ENCODE measurements at places on chromosomes 4 and X. TPM values are rescaled to one million over a fixed set of nuclear protein-coding genes. Genes with fewer than 3 reads are reported as not detected.

The BRS3 gene
- not detected for total RNA-seq

The CORIN gene
- total RNA-seq = 0.09 TPM

The LAS1L gene
- total RNA-seq = 16.5 TPM

The EMD gene
- 21.5 TPM for total RNA-seq

The CD99 gene
- total RNA-seq = 168 TPM

The LRIT3 gene
- total RNA-seq = not detected

The SPIN4 gene
- 0.92 TPM for total RNA-seq

The SGMS2 gene
- 67.0 TPM for total RNA-seq

Data from smooth muscle cell of bladder (primary cell).